Suppressor macrophage treated with lipopolysaccharide for 1 hour (primary cell): ENCODE measurements at places on chromosomes 4 and X.

DNA sequence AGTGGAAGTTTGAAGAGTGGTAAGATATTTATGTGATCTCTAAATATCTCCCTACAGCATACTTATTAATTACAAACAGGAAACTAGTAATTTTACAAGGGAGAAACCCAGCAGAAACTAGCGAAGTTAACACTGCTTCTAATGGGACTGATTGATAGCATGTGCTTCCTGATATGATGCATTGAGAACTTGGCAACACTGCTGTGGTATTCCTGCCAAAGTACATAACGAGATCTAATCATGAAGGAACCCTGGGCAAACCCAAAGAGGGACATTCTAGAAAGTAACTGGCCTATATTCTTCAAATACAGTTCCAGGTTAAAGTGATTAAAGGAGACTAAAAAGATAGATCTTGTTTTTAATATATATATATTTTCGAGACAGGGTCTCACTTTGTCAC is 4.6 kb upstream of the GPR34 start:
- no peak for DNase-seq

DNA sequence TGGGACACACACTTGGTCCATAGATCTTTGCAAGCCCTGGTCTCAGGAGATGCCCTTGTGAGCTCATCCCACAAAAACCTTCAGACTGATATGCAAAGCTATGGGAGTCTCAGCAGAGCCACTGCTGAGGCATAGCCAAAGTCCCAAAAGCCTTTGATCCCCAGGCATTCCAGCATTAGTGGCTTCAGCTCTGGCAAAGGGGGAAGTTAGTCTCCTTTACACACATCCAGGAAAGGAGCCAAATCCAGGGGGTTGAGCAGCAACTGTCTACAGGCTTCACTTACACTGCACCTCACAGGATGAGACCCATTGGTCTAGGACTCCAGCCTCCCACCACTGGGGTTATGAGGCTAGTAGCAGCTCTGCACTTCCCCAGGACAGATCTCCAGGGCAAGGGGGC is 14.0 kb downstream of the PF4 start:
- no peak for DNase-seq

- DNase-seq: peak; percentile 47
Measured at GRCh38 chr4:109574443-109574850, 14.4 kb downstream of the MCUB start.

DNA sequence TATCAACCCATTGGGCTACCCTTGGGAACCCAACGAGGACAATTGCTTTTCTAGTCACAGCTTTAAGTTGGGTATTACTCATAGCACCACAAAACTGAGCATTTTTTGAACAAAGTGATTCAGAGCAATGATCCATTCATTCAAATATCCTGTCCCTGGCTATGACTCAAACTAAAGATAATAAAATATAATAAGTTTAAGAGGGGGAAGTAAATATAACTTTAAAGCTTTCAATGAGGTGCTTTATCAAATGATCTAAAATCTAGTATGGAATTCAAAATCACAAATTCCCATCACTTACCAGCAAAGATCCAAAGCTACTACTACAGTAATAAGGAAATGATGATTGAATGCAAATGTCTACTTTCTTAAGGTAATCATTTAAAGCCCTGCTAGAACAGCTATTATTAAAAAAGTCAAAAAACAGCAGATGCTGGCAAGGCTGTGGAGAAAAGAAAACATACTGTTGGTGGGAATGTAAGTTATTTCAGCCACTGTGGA is 39.8 kb upstream of the S100G start:
- no peak for DNase-seq

GRCh38 chr4:47406408-47406807 is 57.1 kb downstream of the COMMD8 start:
- no peak for DNase-seq

- no peak for DNase-seq
Measured at GRCh38 chrX:150643271-150643670, 49.9 kb upstream of the MTMR1 start.

DNA sequence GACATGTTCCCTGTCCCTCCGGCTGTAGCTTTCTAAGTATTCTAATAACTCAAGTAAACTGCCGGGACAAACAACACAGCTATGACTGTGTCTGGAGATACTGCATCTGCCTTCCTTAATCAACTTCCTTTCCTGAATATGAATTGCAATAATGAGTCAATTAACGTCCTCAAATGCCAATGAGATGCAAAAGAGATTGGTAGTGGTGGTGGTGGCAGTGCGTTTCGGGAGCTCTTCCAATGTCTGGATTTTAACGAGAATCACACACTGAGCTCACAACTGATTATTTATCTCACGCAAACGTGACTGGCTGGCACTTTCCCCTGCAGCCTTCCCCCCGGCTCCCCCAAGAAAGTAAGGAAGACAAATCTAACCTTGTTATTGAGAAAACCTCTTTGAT is 226.1 kb upstream of the GK2 start:
- DNase-seq: no peak

- DNase-seq: peak; percentile 27
Measured at GRCh38 chrX:9671998-9672397, 93.6 kb downstream of the GPR143 start.

DNA sequence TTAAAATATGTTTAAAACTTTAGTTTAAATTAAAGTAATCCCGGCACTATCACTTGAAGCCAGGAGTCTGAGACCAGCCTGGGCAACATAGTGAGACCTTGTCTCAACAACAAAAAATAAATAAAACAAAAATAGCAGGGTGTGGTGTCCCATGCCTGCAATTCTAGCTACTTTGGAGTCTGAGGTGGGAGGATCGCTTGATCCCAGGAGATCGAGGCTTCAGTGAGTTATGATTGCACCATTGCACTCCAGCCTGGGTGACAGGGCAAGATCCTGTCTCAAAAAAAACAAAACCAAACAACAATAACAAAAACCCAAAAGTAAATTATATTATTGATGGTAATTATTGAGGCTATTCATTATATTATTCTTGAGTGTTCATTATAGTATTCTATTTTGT is 9.9 kb upstream of the PDLIM5 start:
- no peak for DNase-seq

DNA sequence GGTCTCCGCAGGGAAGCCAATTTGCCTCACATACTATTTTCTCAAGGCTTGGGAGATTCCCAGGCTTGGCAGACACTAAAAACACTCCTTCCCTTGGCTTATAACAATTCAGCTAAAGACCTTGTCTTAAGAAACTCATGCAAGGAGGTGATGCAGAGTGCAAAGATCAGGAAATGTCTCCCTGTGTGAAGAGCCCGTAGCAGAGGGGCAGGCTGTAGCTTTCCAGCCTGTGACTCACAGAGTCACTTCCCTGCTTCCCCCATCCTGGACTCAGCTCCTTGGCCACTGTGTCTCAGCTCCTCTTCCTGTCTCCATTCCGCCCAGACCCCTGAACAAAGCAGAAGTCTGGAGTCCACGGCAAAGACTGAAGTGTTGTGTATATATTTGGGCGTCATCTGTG is 56.1 kb downstream of the KDR start:
- DNase-seq: no peak

DNA sequence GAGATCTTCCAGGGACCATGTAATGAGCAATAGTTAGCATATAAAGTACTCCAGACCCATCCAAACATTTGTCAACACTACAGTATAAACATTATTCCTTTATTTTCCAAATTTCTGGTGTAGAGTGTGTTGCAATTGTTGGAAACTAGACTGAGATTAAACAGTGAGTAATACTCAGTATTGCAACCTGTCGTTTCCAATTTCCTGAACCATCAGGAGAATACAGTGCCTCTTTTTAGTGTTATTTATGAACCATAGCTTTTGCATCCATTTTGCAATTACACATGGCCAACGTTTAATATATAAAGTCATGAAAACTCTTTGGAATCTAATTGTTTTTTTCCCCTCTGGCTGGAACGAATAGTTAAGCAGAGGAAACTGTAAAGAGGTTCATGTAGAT is 58.3 kb upstream of the DHRSX start:
- DNase-seq: no peak

DNA sequence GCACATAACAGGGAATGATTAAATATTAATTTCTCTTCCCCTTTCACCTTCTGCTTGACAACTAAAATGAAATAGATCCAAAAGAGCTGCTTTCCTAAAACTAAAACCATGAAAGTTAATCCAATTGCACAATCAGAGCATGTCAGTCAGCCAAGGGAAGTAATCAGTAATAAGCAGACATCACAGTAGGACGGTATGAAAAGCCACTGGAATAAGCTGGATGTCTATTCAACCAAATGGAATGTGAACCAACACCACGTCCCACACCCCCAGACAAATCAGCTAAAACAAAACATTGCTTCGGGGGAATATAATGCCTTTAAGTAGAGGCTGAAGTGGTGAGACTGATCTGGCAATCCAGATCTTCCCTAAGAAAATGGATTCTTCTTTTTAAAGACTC is 859.4 kb upstream of the FTHL17 start:
- no peak for DNase-seq

DNA sequence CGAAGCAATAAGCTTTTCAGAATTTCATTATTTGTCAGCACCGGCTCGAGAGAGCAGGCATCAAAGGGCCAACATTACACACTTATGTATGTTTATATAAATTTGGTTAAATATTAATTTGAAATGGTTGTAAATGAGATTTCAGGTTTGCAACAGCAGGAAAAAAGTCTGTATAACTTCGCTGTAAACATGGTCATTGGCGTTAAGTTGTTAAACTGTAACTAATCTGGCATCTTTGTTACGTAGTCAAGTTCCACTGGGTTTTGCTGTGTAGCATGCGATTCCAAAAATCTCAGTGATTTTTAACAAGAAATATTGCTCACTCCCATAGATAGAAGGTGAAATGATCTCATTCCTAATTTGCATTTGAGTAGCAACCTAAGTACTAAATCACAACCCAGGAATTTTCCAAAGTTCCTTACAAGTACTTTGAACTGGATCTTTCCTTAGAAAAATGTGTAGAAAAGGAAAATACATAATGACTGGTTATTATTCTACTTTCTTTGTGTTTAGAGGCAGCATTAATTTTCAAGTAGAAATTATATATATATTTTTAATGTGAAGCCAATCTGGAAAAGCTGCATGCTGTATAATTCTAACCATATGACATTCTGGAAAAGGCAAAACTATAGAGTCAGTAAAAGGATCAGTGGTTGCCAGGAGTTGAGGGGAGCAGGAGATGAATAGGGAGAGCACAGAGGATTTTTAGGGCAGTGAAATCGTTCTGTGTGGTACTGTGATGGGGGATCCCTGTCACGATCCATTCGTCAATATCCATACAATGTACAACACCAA is 222.1 kb downstream of the CBR4 start:
- DNase-seq: no peak

GRCh38 chrX:24934279-24934678 is 81.5 kb downstream of the ARX start:
- DNase-seq: no peak

DNA sequence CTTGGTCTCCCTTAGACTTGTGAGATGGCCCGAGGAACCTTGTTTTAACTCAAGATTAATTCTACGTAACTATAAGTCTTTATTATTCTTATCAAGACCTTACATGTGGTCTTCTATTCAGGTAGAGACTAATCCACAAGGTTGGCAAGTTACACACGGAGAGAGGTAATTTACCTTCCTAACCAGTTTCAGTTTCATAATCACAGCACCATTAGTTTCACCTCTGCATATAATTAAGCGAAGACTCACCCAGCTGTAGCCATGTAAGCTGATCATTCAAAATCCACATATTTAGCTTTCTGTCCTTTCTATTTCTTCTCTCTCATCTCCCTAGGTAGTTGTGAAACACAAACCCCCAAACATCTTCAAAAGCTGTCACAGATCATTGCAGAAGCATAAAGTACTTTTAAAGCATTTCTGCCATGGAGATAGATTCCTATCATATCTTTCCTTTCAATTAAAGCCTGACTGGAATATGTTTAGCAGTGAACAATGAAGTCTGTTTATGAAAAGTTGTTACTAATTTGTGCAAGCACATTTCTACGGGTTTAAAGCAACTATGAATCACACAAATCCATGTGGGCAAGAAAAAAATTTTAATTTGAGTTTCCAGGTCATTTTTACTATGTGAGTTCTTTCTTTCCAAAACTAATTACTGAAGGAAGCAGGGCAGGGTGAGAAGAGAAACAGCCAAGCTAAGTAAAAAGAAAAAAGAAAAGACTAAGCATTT is 78.5 kb downstream of the BTC start:
- no peak for DNase-seq

DNA sequence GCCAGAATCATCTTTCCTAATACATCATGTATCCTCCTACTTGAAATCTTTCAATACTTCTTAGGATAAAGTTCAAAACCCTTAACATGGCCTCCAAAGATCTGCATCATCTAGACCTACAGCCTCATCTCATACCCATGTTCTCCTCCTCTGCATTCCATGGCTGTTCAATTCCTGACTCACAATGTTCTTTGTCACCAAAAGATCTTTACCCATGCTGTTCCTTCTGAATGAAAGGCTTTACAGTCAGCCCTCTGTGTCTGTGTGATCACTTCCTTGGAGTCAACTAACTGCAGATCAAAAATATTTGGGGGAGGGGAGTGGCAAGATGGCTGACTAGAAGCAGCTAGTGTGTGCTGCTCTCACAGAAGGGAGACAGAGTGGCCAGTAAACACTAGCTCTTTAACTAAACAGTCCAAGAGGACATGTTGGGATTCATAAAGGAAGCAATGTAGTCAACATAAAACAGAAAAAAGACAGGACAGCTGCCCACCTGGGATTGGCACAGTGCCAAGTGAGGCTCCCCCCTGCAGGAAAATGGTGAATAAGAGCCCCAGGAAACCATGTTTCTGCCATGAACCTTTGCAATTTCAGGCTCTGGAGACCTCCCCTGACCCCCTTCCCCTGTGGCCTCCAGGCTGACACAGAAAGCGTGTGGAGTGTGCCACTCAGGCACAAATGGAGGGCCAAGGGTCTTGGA is 31.9 kb downstream of the CBR4 start:
- no peak for DNase-seq

- DNase-seq: no peak
Measured at GRCh38 chr4:135548711-135549110, 1347.1 kb upstream of the PABPC4L start.

DNA sequence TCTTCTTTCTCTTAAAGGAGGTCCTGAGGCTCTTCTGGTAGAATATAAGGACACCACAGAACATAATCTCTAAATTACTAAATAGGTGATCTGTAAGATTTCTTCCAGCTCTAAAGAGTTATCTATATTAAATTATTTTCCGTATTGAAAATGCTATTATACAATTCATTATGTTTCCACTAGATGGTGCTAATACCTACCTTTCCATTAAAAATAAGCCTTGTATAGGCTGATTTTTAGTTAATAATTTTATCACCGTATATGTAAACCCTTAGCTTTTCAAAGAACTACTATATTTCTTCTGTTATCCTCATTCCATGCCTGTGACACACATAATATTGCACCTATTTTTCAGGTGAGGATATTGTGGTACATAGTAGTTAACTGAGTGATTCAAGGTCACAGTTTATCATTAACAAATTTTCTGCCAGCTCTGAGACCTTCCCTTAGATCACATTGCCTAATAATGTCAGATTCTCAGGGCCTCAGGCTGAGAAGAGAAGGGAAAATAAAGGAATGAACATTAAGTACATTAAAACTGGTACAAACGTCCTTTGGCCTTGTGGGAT is 138.8 kb downstream of the TEX11 start:
- DNase-seq: peak; percentile 29

GRCh38 chr4:172141025-172141424 is 327.8 kb downstream of the GALNTL6 start:
- no peak for DNase-seq
